ACHN (cell line): ENCODE measurements at places on chromosomes 16 and 17.

GRCh38 chr17:19298569-19299213 lies 61.5 kb downstream of the EPN2 start:
- no peak for DNase-seq

- no peak for DNase-seq
Observed at GRCh38 chr16:17827313-17827712, 356.6 kb upstream of the XYLT1 start.

- no peak for DNase-seq
Observed at GRCh38 chr16:67137605-67138004, 13.2 kb downstream of the B3GNT9 start.

GRCh38 chr17:55546481-55546880 lies 35.2 kb upstream of the SMIM36 start:
- DNase-seq = no peak

DNA sequence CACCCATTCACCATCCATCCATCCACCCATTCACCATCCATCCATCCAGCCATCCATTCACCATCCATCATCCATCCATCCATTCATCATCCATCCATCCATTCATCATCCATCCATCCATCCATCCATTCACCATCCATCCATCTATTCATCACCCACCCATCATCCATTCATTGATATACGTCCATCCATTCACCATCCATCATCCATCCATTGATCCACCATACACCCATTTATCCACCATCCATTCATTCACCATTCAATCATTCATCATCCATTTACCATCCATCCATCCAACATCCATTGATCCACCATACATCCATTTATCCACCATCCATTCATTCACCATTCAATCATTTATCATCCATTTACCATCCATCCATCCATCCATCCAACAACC lies 111.7 kb downstream of the ABCC12 start:
- no peak for DNase-seq

DNA sequence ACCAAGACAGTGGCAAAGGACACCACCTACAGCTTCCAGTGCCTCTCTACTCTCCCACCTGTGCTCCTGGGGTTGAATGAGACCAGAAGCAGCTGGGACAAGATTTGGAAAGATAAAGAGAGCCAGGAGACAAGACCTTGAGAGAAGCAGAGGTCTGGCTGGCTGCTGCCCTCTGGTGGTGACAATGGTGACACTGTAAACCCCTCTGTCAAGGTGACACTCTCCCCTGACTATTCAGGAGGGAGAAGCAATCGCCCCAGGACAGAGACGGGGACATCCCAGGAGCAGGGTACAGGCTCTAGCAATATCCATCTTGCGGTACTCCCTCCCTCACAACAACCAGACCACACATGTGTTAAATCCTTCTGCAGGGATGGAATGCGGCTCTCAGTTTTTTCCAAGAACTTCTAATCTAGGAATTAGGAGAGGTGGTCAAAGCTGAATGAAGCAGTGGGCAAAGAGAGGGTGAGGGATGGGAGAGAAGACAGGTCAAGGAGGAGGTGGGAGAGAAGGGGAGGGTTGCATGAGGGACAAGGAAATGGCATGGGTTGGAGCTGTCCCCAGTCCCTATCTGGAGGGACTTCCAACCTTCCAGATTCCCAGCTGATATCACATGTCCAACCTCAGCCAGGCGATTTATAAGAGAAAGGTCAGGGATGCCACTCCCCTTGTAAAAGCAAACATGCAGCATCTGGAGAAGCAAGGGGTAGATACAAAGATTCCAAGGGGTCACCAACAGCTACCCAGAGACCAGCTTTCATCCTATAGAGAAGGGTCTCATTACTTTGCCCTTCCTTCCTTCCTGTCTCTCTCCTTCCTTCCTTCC lies 2.9 kb downstream of the PHOSPHO1 start:
- peak; percentile 70 for DNase-seq

- no peak for DNase-seq
Observed at GRCh38 chr16:48611329-48612137, 1.6 kb upstream of the N4BP1 start.

DNA sequence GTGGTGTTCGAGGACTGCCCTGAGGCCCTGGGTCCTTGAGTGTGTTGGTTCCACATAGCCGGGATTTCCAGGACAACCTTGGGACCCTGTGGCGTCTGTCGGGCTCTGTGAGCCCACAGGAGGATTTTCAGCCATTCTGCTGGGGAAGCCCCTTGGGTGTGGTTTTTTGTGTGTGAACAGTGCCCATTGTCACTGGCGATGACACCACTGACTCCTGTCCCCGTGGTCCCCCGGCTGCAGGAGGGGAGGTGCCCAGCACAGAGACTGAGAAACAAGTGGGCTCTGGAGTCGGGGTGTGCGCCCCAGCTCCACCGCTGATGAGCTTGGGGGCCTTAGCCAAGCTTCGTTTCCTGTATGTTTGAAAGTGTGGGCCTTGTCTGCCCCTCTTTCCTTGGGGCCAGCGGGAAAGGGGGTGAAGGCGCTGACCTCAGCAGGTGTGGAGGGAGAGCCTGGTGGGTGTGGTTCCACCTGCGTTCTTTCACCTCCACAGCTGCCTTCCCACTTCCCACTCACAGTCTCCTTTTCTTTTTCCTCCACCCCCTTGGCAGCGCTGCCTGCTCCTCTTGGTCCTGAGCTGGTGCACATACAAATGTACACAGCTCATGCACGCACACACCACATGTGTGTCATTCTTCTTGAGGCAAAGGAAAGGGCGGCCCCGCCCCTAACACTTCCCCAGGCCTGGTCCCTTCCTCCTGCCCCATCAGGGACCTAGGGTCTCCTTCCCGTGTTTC lies 16.1 kb downstream of the MGRN1 start:
- no peak for DNase-seq

- no peak for DNase-seq
Observed at GRCh38 chr17:81900181-81900820, 1.7 kb upstream of the NPB start.

DNA sequence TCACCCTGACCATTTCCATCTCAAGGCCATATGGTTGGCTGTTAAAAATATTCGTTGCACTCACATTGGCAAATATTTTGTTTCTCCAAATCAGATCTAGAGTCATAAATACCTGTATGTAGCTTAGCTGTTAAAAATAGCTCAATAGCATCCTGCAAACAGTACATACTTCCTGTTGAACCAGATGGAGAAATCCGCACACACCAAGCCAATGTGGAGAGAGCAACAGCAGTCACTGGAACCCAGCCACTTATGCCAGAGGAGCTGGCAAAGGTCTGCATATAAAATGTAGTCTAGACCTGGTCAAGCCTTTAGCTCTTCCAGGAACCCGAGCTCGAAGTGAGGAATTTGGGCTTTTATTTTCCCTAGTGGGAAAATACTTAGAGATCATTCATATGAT lies 146.4 kb upstream of the KCNJ16 start:
- DNase-seq = no peak

DNA sequence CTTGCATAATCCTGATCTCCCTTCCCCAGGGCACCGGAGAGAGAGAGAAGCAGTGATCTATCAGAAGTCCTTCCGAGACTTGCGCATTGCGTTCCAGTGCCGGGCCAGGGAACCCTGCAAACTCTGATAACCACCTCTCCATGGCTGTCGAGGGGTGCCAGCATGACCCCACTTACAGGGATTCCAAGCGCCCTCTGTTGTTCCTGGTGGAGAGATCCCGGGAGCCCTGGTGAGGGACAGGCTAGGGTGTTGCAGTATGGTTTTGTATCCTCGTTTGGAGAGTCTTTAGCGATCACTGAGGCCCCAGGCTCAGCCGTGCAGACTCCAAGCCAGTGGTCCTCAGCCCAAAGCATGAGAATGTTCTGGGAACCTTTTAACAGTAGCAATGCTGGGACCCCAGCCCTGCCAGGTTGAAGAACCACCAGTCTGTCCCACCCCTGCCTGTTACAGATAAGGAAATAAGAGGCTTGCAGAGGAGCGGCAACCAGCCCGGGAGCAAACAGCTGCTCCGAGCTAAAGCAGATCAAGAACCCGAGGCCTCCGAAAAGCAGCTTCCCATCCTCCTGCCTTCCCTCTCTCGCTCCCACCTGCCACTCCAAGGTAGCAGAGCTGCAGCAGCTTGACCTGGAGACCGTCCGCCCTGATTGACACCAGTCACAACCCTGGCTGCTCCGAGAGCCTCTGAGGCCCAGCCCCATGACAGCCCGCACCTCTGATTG lies 150.3 kb upstream of the RPL38 start:
- no peak for DNase-seq

- DNase-seq = no peak
Observed at GRCh38 chr17:78526231-78527025, 50.8 kb downstream of the DNAH17 start.

- no peak for DNase-seq
Observed at GRCh38 chr16:28126684-28127620, 63.4 kb upstream of the GSG1L start.

DNA sequence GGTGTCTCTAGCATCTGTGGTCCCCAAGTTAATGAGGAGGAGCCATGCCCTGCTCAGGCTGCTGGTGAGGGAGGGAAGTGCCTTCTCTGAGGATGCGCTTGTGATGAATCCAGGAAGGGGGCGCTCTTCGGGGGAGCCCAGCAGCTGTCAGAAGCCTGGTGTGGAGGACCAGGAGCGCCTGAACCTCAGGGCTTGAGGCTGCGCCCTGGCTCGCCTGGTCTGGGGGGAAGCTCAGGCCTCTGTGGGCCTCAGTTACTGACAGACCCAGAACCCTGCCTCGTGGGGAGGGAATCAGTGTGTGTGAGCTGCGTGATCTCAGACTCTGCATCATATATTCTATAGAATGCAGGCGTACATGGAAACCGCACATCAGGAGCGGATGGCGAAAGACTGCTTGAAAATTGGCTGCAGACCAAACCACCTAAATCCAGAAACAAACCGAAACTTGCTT lies 126.1 kb downstream of the SEC14L1 start:
- no peak for DNase-seq

DNA sequence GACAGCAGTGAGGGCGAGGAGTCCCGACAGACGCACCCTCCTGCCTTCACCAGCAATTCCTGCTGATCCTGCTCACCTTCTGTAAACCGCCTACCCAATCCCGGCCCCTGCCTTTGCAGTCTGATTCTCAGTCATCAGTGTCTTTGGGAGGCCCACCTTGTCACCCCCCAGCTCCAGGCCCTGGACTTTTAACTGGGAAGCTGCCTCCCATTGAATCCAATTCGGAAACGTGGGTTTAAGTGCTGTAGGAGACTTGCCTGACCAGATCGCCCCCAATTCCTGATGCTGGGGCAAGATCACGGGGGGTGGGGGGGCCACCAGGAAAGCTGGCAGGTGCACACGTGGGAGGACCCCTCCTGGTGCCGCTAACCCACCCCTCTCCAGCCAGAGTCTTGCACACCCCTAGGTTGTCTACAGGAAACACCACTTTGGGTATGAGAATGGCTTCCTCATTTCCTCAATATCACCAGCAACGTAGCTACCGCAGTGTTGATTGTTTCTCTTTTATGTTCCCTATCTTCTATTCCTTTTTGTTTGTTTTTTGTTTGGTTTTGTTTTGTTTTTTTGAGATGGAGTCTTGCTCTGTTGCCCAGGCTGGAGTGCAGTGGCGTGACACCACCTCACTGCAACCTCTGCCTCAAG lies 46.6 kb upstream of the CMIP start:
- DNase-seq = no peak

- DNase-seq = no peak
Observed at GRCh38 chr16:82481455-82481854, 145.3 kb upstream of the CDH13 start.

- no peak for DNase-seq
Observed at GRCh38 chr17:78372841-78373240, 5.6 kb upstream of the PGS1 start.

DNA sequence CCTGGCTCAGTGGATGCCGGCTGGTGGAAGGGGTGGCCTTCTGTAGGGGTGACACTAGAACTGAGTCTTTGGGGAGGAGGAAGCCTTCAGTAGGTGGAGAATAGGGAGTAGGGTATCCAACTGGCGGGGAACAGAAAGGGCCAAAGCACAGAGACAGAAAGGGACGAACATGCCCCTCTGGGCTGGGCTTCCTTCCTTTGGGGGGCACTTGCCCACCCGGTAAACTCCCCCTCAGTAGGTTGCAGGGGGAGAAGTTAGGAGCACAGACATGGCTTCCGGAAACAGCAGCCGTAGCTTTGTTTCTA lies 774 bp downstream of the ENGASE start:
- no peak for DNase-seq

DNA sequence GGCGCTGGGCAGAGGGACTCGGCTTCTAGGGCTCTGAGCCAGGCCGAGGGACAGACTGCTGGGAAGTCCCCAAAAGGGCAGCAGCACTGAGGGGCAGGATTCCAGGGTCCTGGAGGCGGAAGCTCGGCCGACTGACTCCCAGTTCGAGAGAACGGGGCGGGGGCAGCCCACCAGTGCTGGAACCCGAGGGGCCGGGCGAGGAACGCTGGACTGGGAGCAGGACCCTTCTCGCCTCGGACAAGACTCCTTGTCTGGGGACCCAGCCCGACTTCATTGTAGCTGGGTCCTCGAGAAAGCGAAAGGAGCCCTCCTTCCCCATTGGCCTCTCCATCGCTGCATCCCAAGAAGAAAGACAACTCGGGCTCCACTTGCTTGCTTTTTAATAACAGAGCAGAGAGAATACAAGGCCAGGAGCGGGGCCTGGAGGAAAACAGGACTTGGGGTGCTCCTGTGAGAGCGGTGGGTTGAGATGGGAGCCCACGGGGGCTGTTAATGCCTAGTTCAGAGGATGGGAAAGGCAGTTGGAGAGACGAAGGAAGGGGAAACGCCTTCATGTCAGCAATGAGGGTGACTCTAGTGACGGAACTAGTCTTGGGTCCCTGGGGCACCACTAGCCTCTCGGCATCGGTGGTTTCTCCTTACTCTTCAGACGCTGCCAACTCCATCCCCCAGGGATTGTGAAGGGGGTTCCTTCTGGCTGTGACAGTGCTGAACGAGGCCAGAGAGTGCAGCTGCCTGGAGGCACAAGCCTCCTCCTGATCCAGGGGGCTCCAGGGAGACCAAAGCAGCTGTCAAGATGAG lies 492 bp upstream of the CAMTA2 start:
- DNase-seq = no peak

GRCh38 chr16:29977063-29977825 lies 3.6 kb downstream of the TAOK2 start:
- no peak for DNase-seq

DNA sequence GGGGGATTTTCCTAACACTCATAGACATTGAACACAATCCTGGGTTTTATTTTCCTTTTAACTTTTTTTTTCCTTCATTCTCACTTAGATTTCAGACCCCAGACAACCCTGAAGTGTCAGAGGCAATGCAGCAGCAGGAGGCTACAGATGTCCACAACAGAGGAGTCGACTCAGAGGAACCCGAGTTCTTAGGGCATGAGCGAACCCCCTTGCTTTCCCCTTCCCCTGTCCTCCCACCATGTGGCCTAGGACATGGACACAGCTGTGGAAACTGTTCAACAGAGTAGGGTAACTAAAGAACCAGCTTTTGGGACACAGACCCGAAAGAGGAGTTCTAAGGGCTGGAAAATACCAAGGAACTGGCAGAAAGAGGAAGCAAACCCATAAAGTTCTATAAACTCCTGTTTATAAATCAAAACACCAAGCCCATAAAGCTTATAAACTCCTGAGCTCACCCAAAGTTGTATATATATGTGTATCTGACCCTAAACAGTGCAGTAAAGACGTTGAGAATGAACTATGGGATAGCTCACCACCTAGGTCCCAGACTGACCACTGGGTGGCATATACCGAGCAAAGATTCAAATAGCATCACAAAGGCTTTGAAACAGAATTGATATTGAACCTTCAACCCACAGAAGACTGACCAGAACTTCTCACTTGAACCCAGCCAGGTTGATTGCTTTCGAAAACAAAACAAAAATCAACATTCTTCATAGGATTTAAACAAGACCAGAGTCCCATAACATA lies 33.9 kb downstream of the CMTM4 start:
- DNase-seq = peak; percentile 71

GRCh38 chr17:82022310-82022980 lies at the start of gene CENPX:
CENPX (minus strand) TSS chr17:82022878; CDS start chr17:82022861, 17 bp downstream.
- no peak for DNase-seq
